ENCODE measurements at places on chromosomes 1 and 21.

- no peak for DNase-seq
Observed at GRCh38 chr21:33729641-33730040, 87.3 kb downstream of the ITSN1 start.

GRCh38 chr1:231385416-231385748, 36.7 kb downstream of the EGLN1 start:
- no peak for DNase-seq

DNA sequence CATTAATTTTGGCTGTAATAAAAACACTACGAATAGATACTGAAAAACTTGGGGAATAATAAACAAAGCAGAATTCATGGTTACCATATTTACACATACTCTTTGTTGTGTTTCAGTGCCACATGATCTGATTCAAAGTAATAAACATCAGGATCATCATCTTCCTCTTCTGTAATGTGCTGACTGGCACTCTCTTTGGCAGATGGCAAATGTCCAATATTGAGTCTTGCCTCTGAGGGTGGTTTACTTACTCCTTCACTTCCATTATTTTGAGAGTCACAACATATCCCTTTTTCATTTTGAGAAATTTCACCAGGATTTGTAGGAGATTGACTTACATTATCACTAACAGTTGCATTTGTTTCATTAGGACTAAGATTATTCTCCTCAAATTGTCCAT, 50.7 kb downstream of the ZZZ3 start:
- DNase-seq: no peak

DNA sequence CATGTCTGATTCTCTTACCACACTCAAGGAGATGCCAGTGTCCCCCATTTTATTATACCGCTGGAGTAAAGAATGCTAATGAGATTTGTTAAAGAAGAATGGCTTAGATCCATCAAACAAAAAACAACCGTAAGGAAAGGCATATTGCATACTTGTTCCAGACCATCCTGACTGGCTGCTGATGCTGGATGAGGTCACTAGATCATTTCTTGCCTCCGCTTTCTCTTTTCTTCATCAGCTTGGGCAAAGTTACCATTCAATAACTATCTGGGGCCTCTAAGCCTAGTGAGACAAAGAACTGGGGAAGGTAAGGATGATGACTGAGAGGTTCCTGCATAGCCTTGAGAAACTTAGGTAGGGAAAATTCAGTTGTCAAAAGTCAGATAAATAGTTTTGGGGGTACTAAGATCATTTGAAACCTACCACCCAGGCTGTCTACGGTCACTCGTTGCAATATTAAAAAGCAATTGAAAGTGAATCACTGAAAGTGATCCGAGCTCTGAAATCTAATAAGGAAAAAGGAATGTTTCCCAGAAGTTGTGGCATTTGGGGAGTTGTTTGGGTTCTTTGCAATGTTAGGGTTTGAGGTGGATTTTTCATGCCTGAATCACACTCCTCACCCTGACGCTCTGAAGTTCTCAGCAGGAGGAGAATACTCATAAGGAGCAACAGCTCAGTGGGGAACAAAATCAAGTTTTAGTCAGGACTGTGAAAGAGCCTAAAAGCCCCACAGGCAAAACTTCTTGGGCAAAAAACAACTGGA, 176.8 kb downstream of the HHIPL2 start:
- DNase-seq: no peak

DNA sequence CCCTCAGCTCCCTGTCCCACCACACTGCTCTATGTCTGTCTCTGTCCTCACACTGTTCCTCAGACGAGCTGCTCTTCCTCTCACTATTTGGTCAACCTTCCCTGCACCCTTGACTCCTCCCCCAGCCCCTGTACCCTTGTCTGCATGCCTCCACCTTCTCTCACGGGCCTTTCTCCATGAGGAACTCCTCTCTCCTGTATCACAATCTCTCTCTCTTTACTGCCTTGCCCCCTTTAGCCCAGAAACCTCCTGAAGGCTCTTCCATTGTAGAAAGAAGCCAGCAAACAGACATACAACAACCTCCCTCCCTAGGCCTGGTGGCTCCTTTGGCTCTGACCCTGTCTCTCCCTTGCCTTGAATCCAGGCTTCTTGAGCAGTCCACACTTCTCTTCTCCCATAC, 251.6 kb upstream of the CSF3R start:
- no peak for DNase-seq

DNA sequence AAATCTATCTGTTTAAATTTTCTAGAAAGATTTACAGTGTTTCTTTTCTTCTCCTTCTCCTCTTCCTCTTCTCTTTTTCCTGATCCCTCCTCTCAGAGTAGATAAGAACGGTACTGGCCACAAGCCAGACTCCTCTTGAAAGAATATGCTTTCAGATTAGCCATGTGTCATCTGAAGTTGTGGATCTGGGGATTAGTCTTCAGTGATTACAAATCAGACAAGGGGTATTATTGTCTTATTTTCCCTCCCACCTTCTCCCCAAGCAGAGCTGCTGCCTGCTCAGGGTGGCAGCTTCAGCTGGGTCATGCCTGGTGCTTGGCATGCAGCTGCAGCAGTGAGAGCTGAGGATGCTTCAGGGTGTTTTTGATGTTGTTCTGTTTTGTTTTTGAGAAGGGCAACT, 42.7 kb downstream of the SGIP1 start:
- DNase-seq: no peak

GRCh38 chr1:248901578-248901977, 4.5 kb upstream of the PGBD2 start:
- no peak for DNase-seq

DNA sequence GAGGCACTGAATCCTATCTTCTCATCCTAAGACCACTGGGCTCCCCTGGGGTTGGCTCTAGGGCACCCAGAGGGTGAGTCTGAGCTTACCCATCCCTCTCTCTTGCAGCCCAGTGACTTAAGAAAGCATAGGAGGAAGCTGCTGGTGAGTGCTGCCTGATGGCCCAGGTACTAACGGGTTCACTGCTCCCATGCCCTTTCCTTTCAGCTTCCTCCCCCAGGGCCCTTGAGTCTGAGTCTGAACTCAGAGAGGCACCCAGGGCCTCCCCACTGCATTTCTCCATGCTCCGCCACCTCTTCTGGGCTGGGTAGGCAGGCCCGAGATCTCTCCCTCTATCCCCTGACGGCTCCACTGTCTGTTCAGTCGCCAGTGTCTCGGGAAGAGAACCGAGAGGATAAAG, 29.7 kb downstream of the PPFIA4 start:
- no peak for DNase-seq

Measured in T-cell (primary cell).